ENCODE measurements at places on chromosomes 3 and 15. TPM values are rescaled to one million over a fixed set of nuclear protein-coding genes. Genes with fewer than 3 reads are reported as not detected.
A peak's percentile ranks its signal among the peaks of the same experiment; 100 is the strongest.

- DNase-seq: no peak
- no peaks in the 10 kb centered on the region for H3K36me3 ChIP-seq
- peaks cover 8% of the 10 kb centered on the region for H3K27me3 ChIP-seq
- H3K27ac ChIP-seq: no peak overlapping the region
Observed at GRCh38 chr3:69406163-69406562, 20.3 kb upstream of the FRMD4B start.

DNA sequence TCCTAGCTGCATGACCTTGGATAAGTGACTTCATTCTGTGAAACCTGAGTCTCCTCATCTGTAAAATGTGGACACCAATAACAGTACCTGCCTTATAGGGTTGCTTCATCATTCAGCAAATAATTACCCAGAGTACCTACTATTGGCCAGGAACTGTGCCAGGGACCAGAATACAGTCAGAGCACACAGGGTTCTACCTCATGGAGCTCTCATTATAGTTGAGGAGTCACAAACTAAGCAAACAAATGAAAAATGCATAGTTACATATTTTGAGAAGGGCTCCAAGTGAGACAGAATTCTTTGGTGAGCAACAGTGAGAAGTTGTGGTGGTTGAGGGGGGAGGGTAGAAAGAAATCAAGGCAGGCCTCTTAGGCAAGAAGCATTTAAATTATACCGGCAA lies 308.6 kb upstream of the WNT5A start:
- H3K27me3 ChIP-seq: no peaks in the 10 kb centered on the region
- no peak overlapping the region for H3K4me3 ChIP-seq
- H3K27ac ChIP-seq: no peak overlapping the region
- no peaks in the 10 kb centered on the region for H3K4me1 ChIP-seq

DNA sequence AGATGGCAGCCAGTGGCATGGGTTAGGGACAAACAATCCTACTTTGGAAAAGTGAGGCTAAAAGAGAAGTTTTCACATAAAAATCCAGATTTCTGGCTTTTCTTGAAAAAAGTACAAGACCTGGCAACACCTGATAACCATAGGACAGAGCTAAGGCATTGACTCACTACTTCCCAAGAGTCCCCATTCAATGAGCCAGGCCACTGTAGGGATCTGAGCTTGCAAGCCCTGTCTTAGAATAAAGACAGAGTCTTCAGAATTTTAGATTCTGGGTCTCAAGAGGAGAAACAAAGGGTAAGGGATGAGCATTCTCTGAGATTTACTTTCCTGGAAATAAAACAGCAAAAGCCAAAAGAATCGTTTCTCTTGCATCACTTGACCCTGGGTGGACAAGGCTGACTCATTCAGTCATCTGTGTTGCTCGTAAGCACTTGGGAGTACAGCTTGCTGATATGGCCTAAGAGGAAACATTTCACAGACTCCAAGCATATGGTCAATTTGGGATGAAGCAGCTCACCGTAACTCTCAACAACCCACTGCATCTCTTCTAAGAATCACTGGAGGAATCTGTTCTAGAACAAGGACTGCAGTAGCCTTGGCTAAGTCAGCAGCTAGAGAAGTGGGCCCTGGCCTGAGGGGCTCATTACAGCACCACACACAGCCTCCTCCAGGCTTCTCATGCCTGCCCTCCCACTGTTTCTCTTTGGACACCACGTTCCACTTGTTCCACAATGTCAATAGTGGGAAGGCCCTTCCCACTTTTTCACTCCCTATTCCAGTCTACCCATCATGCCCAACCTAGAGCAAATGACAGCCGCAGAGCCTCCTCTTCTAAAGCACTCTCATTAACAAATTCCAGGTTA lies 86.2 kb downstream of the RFTN1 start:
- H3K4me3 ChIP-seq: no peak overlapping the region
- DNase-seq: no peak
- H3K36me3 ChIP-seq: peaks cover 52% of the 10 kb centered on the region
- H3K4me1 ChIP-seq: peaks cover 8% of the 10 kb centered on the region
- no peak overlapping the region for H3K27ac ChIP-seq

- no peak overlapping the region for H3K27ac ChIP-seq
- H3K4me1 ChIP-seq: peaks cover 9% of the 10 kb centered on the region
- H3K36me3 ChIP-seq: no peaks in the 10 kb centered on the region
- H3K4me3 ChIP-seq: no peak overlapping the region
Observed at GRCh38 chr3:58800940-58801339, 134.4 kb upstream of the FAM3D start.

DNA sequence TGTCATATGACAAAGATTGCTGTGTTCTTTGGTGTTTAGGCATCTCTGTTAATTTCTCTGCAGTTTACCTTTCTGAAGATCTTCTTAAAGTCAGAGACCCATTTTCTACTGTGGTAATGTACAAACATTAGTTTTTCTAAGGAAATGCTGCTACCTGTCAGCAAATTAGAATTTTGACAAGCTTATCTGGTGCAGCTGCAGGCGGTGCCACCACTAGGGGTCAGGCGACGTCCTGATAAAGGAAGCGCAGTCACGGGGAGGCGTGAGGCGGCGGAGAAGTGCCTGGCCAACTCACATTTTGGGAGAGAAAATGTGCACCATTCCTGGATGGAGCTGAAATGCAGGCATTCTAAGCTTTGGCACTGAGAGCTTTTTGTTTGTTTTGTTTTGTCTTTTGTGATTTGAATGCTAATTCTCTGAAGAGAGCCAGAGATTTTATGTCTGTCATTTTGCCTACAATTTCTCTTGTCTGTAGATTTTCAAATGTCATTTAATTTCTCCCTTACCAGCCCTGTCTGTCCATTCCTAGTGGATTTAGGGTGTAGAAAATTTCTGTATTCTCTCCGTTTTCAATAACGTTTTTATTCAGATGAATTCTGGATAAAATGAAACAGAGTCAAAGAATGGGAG lies 24.9 kb upstream of the SIAH2 start:
- no peak overlapping the region for H3K27ac ChIP-seq
- DNase-seq: peak; percentile 88
- H3K4me3 ChIP-seq: no peak overlapping the region
- peaks cover 42% of the 10 kb centered on the region for H3K4me1 ChIP-seq
- no peaks in the 10 kb centered on the region for H3K27me3 ChIP-seq

GRCh38 chr3:106302451-106303221 lies 433.8 kb upstream of the CBLB start:
- H3K36me3 ChIP-seq: peaks cover 46% of the 10 kb centered on the region
- DNase-seq: peak; percentile 55
- peak overlapping the region; percentile 49 for H3K27ac ChIP-seq
- H3K4me1 ChIP-seq: peaks cover 47% of the 10 kb centered on the region
- no peak overlapping the region for H3K4me3 ChIP-seq

GRCh38 chr15:70431854-70432253 lies 331.5 kb downstream of the UACA start:
- no peak overlapping the region for H3K27ac ChIP-seq
- peaks cover 44% of the 10 kb centered on the region for H3K27me3 ChIP-seq
- no peak overlapping the region for H3K4me3 ChIP-seq
- peaks cover 20% of the 10 kb centered on the region for H3K4me1 ChIP-seq

GRCh38 chr3:11610700-11611275 lies 32.9 kb downstream of the VGLL4 start:
- no peak overlapping the region for H3K4me3 ChIP-seq
- H3K27me3 ChIP-seq: no peaks in the 10 kb centered on the region
- H3K36me3 ChIP-seq: peaks cover 18% of the 10 kb centered on the region

DNA sequence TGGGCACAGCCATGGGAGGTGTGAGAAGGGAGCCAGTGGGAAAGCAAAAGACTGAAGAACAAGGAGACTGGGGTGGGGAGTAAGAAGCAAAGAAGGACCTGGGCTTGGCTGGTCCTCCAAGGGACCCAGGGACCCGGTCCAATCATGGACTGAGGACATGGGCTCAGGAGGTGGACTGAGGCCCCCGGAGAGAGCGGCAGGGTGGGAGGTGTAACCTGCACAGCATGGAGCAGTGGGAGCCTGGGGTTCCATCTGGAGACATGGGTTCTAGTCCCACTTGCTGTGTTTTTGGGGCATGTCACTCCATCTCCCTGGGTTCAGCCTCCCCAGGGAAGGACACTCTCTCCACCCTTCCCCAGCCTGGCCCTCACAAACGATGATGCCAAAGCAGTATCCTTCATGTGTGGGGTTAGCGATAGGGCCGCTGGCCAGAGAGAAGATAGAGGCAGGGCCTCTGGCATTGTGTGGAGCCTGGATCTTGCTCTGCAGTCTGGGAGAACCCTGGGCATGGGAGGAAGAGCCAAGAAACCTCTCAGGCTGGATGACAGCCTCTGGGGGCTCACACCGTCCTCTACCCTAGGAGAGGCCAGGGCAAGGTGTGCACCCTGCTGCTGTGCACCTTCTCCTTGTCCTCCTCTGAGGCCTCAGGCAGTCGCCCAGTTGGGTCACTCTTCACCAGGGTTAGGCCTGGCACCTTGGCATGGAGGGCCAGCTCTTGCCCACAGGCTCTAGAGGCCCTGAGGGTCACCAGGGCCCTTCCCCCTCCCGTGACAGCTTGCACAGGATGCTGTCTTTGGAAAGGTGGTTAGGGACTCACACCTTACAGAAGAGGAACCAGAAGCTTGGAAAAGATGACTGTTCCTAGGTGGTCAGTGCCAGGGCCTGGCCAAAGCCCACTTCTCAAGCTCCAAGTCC lies 26.0 kb downstream of the FBXW12 start:
- H3K36me3 ChIP-seq: no peaks in the 10 kb centered on the region
- H3K4me3 ChIP-seq: no peak overlapping the region
- H3K4me1 ChIP-seq: no peaks in the 10 kb centered on the region
- peak; percentile 34 for DNase-seq

GRCh38 chr15:81239190-81239589 lies 42.5 kb downstream of the IL16 start:
- H3K4me3 ChIP-seq: no peak overlapping the region
- peaks cover 5% of the 10 kb centered on the region for H3K27me3 ChIP-seq
- no peaks in the 10 kb centered on the region for H3K36me3 ChIP-seq

- no peak overlapping the region for H3K4me3 ChIP-seq
- peaks cover 27% of the 10 kb centered on the region for H3K36me3 ChIP-seq
- H3K4me1 ChIP-seq: no peaks in the 10 kb centered on the region
- H3K27me3 ChIP-seq: no peaks in the 10 kb centered on the region
- no peak for DNase-seq
Observed at GRCh38 chr3:40516201-40516600, 8.6 kb upstream of the ZNF621 start.

DNA sequence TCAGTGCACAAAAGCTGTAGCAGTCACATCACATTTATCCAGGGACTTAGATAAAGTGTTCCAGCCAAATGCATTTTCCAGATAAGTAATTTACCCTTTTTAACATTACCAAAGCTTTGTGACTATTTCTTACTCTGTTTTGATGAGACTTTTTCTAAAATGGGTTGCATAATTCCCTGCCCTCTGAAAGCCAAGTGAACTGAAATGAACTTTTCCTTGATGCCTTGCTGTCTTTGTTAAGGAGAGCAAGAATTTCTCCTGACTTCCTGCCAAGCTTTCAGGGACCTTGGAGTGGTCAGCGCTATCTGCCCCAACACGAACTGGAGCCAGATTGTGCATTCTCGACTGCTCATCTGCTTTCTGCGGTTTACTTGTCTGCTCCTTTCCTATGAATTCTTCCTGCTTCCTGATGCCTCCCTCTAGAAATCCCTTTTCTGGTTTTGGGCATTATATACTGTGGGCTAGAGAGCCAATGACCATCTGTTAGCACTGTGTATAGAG lies 34.8 kb downstream of the EIF4E3 start:
- no peak overlapping the region for H3K4me3 ChIP-seq
- peaks cover 23% of the 10 kb centered on the region for H3K4me1 ChIP-seq
- H3K36me3 ChIP-seq: peaks cover 36% of the 10 kb centered on the region

DNA sequence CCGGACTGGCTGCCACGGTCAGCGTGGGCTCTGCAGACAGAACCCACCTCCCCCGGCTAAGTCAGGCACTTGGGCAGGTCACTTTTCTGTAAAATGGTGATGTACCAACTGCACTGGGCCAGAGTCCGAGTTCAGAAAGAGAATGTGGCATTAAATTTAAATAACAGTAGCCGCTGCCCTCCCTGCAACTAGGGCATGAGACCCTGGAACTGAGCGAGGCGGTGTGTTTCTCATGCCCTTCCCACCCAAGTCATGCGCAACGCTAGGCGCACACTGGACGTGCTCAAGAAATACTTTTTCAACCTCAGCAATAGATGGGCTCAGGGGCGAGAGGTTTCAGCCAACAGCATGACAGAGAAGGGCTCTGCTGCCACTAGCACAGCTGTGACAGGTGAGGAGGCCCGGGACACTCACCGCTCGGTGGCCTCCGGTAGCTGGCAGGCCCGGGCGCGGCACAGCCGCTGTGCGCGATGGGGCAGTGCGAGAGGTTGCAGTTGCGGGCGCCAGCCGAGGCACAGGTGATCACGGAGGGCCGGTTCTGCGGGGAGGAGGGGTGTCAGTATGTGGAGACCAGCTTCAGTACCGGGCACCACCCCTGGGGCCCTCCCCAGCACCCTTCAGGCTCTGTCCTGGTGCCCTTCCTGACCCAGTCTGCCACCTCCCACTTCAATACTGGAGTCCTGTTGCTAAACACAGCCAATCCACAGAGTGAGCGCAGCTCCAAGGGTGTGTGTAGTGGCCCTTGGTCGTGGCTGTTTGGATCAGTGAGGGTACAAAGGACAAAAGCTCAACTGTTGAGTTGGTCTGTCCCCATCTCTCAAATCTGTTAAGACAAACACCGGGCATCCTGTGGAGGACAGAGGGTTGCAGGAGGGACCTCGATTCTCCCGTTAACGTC lies 84.5 kb downstream of the VGLL4 start:
- H3K36me3 ChIP-seq: peaks cover 37% of the 10 kb centered on the region
- H3K27ac ChIP-seq: no peak overlapping the region
- H3K4me1 ChIP-seq: no peaks in the 10 kb centered on the region
- DNase-seq: no peak

DNA sequence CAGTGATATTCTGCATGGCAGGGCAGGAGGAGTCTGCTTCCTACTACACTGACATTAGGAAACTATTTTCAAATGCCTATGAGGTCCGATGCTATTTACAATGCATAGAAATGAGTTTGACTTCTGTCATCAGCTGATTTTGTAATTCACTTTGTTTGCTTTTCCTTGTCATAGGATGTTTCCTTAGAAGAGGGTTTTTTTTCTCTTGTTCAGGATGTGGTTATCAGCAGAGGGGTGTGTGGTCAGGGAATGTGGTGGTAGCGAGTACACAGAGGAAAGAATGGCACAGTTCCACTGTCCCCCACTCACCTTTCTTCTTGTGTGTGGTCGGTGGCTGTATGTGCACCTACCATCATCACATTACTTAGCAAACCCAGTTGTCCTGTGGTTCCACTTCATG lies 231.5 kb downstream of the LRTM1 start:
- DNase-seq: no peak
- no peaks in the 10 kb centered on the region for H3K36me3 ChIP-seq
- H3K27me3 ChIP-seq: no peaks in the 10 kb centered on the region
- no peak overlapping the region for H3K4me3 ChIP-seq
- H3K4me1 ChIP-seq: no peaks in the 10 kb centered on the region

DNA sequence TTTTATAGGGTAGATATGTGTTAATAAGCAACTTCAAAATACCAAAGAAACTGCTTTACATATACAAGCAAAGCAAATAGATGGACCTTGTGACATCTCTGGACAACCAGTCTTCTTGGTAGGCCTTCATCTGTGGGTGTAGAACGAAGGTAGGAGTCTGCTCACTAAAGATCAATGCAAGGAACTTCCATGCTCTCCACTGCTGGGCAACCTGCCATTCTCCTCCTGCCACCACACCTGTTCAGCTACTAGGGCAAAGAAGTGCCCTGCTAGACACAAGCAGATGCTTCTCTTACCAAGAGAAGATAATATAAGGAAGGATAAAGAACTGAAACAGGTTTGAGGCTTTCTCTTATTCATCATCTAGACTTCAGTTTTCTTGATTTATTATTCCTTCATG lies 12.6 kb downstream of the PPARG start:
- H3K4me3 ChIP-seq: no peak overlapping the region
- peaks cover 38% of the 10 kb centered on the region for H3K27me3 ChIP-seq
- H3K36me3 ChIP-seq: no peaks in the 10 kb centered on the region
- H3K4me1 ChIP-seq: no peaks in the 10 kb centered on the region
- no peak overlapping the region for H3K27ac ChIP-seq

Gene SLC35G2
- 1.1 TPM for total RNA-seq

Gene LIPC
- 9.0 TPM for total RNA-seq

Gene FBXW12
- total RNA-seq: not detected

Gene ERC2
- not detected for total RNA-seq

Gene GPR149
- total RNA-seq: not detected

Gene CCDC9B
- total RNA-seq: 1.5 TPM

Gene FBN1
- total RNA-seq: 1.3 TPM
